Foreskin fibroblast (primary cell): ENCODE measurements at places on chromosomes 1 and 21.

DNA sequence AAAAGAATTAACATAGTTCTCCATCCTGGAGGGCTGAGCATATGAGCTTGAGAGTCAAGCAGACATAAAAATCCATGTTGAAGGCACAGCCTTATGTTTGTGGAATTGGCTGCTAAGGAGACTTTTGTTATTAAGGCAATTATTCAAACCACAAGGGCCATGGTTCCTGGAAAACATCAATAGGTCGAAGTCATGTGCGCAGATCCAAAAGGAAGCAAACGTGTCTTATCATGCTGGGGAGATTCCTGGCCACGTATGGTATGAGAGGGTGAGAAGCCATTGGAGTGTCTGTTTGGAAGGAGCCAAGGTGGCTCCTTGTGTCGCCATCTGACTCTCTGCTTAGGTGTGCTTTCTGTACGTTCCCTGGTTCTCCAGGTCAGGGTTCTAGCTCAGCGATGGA lies 61.8 kb upstream of the COA6 start:
- DNase-seq, result no peak

DNA sequence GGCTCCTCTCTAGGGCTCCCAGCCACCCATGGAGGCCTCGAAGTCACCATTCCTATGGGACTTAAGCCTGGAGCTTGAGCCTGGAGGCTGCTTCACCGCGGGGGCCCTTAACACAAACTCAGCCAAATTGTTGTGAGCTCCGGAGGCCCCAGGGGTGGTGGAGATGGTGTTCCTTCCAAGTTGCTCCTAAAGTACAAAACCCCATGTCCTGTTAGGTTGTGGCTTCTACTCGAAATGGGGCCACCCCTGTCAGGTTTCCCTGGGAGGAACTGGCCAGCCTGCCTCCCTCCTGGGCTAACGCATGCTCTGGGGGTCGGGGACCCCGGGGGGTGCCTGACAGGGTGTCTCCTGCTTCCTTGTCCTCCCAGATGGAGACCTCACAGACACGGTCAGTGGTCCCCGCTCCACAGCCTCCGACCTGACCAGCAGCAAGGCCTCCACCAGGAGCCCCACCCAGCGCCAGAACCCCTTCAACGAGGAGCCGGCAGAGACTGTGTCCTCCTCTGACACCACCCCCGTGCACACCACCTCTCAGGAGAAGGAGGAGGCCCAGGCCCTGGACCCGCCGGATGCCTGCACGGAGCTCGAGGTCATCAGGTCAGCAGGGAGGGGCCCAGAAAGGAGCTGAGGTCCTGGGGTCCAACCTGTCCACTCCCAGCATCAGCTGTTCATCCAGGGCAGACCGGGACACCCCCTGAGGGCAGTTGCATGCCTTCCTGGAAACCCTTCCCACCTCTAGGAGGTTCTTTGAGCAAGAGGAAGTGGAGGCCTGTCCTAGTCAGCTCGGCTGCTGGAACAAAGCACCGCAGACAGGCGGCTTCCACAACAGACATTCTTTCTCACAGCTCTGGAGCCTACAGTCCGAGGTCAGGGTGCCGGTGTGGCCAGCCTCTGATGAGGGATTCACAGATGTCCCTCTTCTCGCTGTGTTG lies 10.8 kb upstream of the SLC25A34 start:
- DNase-seq, result peak; percentile 30

DNA sequence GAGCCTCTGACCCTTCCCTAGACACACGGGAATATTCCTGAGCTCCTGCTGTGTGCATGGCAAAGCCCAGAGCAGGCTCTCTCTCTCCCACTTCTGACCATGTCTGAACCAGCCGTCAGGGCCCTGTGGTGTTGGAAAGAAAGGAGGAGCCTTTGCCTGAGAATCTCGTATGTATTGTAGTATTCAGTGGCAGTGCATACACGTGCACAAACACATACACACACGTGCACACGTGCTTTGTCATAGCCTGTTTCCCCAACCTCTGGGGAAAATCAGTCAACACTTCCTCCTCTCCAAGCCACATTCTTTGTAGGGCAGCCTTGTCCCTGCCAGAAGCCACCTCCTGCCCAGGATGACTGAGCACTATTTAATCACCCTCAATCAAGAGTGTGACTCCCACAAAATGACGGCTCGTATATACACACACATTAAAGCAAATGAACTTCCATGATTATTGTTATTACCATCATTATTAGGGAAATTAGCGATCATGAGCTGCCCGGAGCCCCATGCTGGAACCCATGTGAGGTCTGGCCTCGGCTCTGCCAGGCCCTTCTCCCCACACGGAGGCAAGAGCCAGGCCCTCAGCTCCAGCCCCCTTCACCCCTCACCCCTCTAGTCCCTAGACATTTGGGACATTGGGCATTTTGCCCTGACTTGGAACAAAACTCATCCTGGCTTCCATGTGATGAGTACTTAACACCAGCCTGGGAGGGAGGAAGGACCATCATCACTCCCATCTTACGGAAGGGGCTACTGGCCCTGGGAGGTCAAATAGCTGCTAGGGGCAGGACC lies 331.9 kb downstream of the NPHP4 start:
- DNase-seq, result no peak

DNA sequence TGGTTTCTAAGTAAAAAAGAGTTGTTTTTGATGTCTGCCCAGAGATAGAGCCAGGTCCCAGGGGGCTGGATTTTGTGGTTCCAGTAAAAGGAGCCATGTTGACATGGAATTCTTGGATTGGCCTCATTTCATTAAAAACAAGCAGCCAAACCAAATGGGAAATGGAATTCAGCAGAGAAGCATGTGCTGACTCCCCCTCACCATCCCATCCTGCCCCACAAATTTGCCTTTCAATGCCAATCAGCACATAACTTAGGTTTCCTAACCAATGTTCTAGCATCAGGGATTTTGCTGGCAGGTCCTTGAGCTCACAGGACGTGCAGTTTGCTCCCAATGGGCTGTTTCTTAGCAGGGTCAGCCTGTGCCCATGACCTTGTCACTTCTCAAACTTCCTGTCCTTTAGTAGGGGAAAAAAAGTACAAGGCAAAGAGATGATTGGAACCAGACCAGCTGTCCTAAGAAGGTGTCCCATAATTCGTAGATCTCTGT lies 101.5 kb upstream of the GADD45A start:
- no peak for DNase-seq

DNA sequence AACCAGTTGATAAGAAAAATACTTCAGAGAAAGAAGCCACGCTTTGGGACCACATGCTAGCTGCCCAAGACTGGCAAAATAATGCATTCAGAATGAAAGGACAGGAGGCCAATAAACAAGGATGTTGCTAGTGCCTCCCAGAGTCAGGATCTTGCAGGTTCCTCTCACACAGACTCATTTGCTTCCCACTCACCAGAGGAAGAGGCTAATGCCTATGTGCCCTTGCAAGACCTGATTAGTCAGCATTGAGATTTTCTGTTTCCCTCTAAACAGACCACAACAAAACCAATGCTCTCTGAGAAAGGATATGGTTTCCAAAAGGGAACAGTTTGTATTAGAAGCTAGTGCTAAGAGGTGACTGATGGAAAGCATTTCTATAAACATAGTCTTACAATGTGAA lies 85.7 kb downstream of the NRDC start:
- DNase-seq, result peak; percentile 76

DNA sequence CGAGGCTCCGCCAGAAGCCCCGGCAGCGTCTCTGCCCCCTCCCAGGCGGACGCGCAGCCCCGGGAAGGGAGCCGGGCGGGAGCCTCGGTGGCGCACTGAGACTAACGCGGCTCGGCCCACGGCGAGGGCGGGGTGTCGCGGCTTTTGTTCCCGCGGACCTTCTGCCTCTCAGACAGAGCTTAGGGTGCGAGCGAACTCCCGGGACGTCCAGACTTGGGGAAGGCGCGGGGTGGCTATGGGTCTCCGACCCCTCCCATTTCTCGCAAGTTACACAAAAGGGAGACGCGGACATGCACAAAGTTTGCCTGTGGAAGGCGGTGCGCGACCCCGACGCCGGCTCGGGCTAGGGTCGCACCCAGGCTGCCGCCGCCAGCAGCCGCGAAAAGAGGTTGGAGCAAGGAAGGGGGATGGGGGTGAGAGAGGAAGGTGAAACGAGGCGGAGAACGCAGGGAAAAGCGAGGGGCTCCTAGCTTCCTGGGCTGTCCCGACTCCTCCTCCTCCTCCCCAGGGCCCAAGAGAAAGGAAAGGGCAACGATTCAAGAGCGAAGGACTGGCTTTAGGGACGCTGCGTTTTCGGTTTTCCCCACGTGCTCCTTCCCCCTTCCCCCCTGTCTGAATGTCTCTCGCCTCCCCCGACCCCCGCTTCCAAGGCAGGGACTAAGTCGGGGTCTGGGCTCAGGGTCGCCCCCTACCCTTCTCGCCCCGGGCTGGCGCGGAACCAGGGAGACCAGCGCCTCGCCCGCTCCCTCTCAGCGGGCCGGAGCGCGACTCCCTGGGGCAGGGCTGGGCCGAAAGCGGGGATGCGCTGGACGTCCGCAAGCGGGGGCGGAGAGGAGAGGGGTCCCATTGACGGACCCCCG lies 729 bp downstream of the APP start:
- peak; percentile 43 for DNase-seq

DNA sequence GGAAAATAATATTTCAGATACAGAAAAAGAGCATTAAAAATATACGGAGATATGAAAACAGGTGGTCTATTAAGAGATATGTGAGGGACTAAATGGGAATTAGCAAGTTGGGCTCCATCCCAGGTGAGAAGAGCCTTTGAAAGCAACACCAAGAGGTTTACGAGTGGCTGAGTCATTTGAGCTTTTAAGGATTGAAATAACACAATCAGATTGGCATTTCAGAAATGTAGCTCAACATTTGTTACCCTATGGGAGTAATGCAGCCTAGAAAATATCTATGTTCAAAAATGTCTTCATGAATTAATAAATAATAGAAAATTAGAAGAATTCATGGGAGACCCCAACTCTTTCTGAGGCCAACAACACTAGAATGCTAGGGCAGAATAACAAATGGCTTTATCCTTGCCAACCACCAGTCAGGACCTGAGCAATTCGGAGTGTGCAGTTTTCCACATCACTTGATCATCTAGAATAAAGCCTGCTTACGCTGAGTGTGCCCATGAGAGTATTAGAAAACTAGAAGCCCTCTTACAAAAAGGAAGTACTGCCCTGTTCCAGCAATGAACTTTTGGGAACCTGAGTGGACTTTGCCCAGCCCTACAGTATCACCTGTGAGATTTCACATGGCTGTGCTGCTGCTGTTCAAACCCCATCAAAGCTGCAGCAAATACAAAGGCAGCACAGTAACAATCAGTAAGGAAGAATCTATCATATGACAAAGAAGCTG lies 538.0 kb upstream of the CAMK1G start:
- DNase-seq, result no peak

DNA sequence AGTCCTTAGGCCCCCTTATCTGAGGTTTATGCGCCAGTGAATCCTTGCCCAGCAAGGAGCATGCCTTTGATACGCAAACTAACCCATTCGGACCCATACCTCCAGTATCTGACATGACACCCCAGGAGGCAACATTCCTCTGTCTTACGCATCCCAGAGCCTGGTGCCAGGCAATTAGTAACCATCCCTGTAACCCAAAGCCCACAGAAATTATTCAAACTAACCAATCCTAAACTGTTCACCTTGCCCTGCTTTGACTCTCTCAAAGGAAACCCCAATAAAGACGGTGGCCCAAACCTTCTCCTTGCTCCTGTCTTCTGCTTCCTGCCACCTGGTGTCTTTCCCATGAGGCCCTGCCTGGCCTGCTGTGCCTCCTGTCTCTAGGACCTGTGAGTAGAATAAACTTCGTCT lies 36.4 kb downstream of the ZNF496 start:
- DNase-seq, result peak; percentile 10

DNA sequence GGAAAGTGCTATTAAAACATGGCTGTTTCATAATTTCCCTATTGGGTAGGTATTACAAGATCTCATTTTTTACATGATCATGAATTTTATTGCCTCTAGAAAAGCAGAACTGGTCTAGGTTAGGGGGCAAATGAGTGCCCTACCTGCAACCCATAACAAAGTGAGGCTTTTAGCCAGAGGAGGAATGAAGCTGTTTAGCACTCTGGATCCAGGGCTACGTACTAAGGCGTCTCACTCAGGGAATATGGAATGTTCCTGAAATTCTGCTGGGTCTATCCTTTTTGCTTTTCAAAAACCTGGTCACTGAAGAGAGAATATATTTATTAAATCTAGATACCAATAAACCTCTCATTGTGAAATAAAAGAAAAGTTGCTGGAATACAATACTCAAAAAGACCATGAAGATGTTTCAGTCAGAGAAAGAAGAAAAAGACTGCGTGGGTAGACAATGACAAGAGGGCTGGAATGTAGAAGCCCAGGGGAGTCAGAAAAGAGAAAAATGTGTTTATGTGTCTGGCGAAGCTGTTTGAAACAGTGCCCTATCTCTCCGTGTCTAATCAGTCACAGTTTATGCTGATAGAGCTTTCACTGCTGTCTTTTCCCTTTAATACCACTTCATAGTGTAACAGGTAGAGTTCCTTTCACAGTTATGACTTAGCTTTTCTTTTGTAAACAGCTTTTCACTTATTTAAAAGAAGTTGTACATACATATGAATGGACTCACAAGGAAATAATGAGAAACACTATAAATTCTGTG lies 25.0 kb upstream of the SYDE2 start:
- no peak for DNase-seq

DNA sequence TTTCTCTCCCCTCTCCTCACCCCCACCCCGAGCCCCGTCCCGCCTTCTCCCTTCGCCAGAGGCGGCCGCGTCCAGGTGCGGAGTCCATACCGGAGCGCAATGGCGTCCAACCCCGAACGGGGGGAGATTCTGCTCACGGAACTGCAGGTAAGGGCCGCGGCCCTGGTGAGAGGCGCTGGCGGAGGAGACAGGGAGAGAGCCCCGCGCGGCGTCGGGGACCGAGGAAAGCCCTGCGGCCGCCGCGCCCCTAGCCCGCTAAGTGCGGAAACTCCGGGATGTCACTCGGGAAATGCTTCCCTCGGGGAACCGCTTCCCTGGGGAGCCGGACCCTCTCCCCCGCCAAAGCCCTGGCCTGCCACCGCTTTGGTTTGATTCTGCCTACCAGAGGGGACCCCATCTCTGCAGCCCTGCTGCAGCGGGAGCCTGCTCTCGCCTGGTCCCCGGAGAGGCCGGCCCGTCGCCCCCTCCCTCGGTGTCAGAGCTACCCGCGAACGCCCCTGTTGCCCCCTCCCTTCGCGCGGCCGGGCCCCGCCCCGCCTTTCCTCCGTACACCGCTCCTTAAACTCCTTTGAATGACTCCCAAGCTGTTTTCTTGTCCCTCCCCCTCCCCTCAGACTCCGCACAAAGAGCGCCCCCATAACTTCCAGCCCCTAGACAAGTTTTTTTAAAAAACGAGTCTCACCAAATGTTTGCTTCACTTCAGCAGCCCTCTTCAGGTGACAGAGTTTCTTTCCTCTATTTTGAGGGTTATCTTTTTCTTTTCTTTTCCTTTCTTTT lies 597 bp downstream of the PKN2 start:
- no peak for DNase-seq

DNA sequence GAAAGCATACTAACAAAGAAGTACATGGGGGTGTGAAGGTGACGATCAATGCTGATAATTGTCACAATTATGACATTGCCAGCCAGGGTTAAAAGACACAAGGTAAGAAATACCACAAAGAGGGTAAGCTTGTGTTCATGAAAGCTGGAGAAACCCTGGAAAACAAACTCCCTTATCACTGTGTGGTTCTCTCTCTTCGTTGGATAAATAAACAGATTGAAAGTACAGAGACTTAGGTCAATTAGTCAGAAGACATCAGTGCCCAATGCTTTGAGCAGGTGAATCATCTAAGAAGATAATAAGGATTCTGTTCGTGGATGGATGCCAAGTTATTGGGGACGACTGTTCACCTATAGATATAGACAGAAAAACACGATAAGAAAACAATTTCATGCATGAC lies 22.4 kb upstream of the FCER1A start:
- no peak for DNase-seq

- DNase-seq, result no peak
Measured at GRCh38 chr1:169528215-169529067, 42.7 kb upstream of the SLC19A2 start.

- no peak for DNase-seq
Measured at GRCh38 chr1:10924030-10924429, 88.4 kb upstream of the TARDBP start.
